CD4-positive, alpha-beta memory T cell (primary cell): ENCODE measurements at places on chromosomes 11 and 22.

GRCh38 chr22:50281957-50282356 is 11.8 kb upstream of the MAPK11 start:
- no peak for DNase-seq
- no peaks in the 10 kb centered on the region for H3K27me3 ChIP-seq
- H3K4me1 ChIP-seq, result no peaks in the 10 kb centered on the region
- H3K27ac ChIP-seq, result no peak overlapping the region

DNA sequence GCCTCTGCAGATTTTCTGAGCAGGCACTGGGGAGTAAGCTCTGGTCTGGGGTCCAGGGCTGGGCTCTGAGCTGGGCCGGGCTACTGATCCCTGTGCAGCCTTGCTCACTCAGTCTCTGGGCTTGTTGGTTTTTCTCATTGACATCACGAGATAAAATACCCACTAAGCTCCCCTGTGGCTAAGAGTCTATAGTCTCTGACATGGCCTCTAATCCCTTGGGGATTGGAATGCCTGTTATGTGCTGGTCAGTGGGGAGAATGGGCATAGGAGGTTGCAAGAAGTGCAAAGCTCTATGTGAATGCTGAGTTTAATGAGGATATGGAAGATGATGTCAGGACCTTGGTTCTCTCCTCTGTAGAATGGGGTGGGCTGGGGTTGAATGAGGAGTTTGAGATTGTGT is 23.3 kb downstream of the ELF5 start:
- H3K27me3 ChIP-seq, result no peaks in the 10 kb centered on the region
- H3K4me3 ChIP-seq, result no peak overlapping the region
- no peaks in the 10 kb centered on the region for H3K36me3 ChIP-seq
- no peak for DNase-seq
- H3K4me1 ChIP-seq, result no peaks in the 10 kb centered on the region

DNA sequence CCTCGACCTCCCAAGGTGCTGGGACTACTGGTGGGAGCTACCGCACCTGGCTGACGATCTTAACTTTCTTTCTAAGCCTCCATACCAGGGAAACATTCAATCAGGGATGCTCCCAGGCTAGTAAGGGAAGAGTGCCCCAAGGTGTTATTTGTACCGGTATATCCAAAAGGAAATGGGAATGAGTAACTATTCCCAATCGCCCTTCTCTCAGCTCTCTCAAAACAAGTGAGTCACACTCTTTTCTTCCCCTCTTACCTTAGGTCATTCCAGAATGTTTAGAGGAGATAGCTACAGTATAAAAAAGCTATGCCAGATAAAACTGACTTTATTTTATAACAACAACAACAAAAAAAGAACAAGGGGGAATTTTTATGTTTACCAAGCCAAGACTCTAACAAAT is 13.7 kb downstream of the DCDC1 start:
- H3K4me3 ChIP-seq, result no peak overlapping the region
- DNase-seq, result no peak
- no peaks in the 10 kb centered on the region for H3K36me3 ChIP-seq
- H3K27ac ChIP-seq, result no peak overlapping the region
- no peaks in the 10 kb centered on the region for H3K27me3 ChIP-seq

DNA sequence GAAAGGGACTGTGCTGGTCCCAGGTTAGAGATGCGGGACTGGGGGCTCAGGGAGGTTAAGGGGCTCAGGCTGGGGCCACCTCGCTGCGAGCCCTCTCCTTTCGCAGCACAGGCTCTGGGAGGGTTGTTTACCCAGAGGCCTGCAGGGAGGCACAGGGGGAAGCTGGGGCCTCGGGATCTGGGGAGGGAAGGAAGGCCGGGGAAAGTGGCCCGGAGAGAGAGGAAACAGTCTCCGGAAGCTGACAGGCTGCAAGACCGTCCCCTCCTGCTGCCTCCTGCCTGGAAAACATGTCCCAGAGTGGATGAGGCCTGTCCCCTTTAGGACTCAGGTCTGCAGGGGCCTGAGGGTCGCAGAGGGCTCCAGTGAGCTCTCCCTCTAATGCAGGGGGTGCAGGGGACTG is 45.4 kb downstream of the MYO7A start:
- no peaks in the 10 kb centered on the region for H3K4me1 ChIP-seq
- no peak for DNase-seq
- H3K27ac ChIP-seq, result no peak overlapping the region
- H3K36me3 ChIP-seq, result no peaks in the 10 kb centered on the region
- no peak overlapping the region for H3K4me3 ChIP-seq

- H3K27me3 ChIP-seq, result no peaks in the 10 kb centered on the region
- no peak overlapping the region for H3K4me3 ChIP-seq
- H3K27ac ChIP-seq, result no peak overlapping the region
- DNase-seq, result no peak
Observed at GRCh38 chr11:29847219-29847618, 169.6 kb downstream of the KCNA4 start.

DNA sequence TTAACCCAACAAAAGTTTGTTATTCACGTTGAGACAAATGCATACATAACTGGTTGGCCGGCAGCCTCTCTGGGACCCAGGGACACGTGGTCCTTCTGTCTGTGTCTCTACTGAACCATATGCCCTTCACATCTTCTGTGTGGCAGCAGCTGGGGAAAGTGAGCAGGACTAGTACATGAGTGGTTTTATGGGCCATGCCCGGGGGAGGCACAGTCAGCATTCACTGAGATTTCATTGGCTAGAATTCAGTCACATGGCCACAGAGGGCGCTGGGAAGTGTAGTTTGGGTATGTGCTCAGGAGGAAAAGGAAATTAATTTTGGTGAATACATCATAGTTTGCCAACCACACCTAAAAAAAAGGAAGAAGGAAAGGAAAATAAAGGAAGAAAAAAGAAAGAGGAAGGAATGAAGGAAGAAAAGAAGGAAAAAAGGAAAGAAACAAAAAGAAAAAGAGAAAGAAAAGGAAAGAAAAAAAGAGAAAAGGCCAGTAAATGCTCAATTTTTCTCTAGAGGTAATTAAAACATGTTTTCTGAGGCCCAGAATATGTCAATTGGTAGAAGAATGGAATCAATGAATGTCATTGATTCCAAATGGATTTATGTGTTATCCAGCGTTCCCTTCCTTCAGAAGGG is 55.9 kb upstream of the KIRREL3 start:
- H3K4me3 ChIP-seq, result no peak overlapping the region
- no peaks in the 10 kb centered on the region for H3K36me3 ChIP-seq
- H3K27me3 ChIP-seq, result no peaks in the 10 kb centered on the region
- no peak for DNase-seq
- no peaks in the 10 kb centered on the region for H3K4me1 ChIP-seq

DNA sequence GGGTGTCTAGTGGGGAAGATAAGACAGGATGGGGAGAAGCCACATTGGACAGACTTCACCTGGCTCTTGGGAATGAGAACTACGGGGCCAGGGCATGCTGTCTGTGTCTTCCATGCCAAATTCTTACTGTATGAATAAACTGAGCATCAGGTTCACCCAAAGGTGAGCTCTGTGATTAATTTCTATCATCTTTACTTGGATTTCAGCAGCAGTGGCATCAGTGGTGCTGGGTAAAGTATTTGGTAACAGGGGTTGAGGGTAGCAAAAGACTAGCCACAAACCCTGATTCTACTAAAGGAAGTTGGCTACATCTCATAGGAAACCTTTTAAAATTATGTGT is 38.8 kb downstream of the IRAG1 start:
- no peak overlapping the region for H3K4me3 ChIP-seq
- no peaks in the 10 kb centered on the region for H3K27me3 ChIP-seq
- DNase-seq, result no peak

DNA sequence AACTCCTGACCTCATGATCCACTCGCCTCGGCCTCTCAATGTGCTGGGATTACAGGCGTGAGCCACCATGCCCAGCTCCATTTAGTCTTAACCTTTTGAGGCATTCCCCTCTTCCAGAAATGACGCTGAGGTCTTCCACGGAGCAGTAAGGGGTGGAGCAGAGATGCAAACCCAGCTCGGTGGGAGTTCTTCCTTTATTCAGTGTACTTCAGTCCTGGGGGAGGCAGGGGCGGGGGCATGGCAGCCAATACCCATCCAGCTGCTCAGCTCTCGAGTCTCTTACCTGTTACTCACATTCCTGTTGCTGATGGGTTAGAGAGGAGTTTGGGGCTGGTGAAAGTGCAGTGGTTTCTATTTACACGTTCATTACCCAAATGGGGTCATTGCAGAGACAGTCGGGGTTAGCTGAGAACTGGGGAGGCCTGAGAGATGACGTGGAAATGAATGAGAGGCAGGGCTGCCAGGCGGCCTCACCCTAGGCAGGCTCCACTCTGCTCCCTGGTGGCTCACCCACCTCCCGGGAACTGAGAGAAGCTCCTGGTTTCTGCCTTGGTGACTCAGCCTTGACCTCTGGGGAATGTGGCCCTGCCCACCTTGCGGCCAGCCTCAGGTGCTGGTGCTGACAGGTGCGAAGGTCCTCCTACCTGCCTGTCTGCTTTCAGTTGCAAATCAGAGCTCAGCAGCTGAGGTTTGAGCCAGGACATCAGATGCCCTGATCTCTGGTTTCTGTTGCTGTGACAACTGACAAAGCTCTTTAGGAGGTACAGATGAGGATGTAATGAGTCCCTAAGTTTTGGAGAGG is 13.4 kb upstream of the ST14 start:
- peaks cover 16% of the 10 kb centered on the region for H3K4me1 ChIP-seq
- DNase-seq, result no peak
- no peak overlapping the region for H3K4me3 ChIP-seq
- no peaks in the 10 kb centered on the region for H3K27me3 ChIP-seq

GRCh38 chr22:46897246-46897623 is 134.8 kb downstream of the TBC1D22A start:
- H3K27me3 ChIP-seq, result no peaks in the 10 kb centered on the region
- H3K4me3 ChIP-seq, result no peak overlapping the region
- H3K4me1 ChIP-seq, result no peaks in the 10 kb centered on the region

GRCh38 chr22:45581549-45582080 is 78.9 kb downstream of the FBLN1 start:
- no peaks in the 10 kb centered on the region for H3K36me3 ChIP-seq
- no peak overlapping the region for H3K27ac ChIP-seq
- no peak overlapping the region for H3K4me3 ChIP-seq
- no peaks in the 10 kb centered on the region for H3K27me3 ChIP-seq
- H3K4me1 ChIP-seq, result peaks cover 18% of the 10 kb centered on the region

GRCh38 chr11:95512177-95512576 is 277.4 kb downstream of the FAM76B start:
- no peak overlapping the region for H3K27ac ChIP-seq
- no peaks in the 10 kb centered on the region for H3K27me3 ChIP-seq
- no peak overlapping the region for H3K4me3 ChIP-seq
- no peaks in the 10 kb centered on the region for H3K4me1 ChIP-seq
- no peaks in the 10 kb centered on the region for H3K36me3 ChIP-seq

DNA sequence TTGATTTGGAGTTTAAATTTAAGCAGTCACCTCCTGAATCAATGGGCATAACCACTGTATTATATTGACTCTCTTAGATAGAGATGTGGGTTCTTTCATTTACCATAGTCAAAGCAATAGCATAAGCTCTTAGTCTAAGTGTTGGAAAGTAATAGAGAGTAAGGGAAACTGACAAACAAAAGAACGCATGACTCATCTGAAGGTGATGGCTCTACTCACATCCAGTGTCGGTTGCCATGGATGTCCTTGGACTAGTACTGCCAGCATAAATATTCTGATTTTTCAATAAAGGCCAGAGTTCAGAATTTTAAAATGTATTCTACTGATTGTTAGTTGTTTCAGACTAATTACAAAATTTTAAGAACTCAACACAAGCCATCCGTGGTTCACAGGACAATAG is 444.9 kb upstream of the DDI1 start:
- no peaks in the 10 kb centered on the region for H3K4me1 ChIP-seq
- DNase-seq, result no peak
- no peak overlapping the region for H3K4me3 ChIP-seq

- DNase-seq, result no peak
- no peaks in the 10 kb centered on the region for H3K4me1 ChIP-seq
- H3K4me3 ChIP-seq, result no peak overlapping the region
- H3K27me3 ChIP-seq, result no peaks in the 10 kb centered on the region
Observed at GRCh38 chr11:103530257-103530656, 421.0 kb downstream of the DYNC2H1 start.

DNA sequence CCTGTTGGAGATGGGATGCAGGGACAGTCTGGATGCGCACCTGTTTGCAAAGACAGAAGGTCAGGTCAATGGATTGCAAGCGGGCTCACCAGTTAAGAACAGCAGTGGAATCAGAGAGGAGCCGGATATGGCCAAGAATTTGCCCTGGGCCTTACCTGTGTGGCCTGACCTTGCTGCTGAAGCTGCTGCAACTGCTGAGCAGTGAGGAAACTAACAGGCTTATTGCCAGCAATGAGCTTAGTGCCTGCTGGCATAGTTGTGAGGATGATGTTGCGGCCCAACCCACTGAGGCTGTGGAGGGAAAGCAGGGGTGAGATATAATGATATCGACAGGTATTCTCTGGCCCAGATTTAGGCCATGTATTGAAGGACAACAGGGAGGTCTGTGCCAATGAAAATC is 30.6 kb downstream of the NFRKB start:
- no peak overlapping the region for H3K4me3 ChIP-seq
- peaks cover 40% of the 10 kb centered on the region for H3K4me1 ChIP-seq
- H3K36me3 ChIP-seq, result peaks cover 37% of the 10 kb centered on the region
- DNase-seq, result no peak
- H3K27me3 ChIP-seq, result no peaks in the 10 kb centered on the region

GRCh38 chr11:5665051-5665570 is 19.8 kb downstream of the TRIM5 start:
- H3K27ac ChIP-seq, result no peak overlapping the region
- no peak overlapping the region for H3K4me3 ChIP-seq
- no peaks in the 10 kb centered on the region for H3K4me1 ChIP-seq
- DNase-seq, result no peak

DNA sequence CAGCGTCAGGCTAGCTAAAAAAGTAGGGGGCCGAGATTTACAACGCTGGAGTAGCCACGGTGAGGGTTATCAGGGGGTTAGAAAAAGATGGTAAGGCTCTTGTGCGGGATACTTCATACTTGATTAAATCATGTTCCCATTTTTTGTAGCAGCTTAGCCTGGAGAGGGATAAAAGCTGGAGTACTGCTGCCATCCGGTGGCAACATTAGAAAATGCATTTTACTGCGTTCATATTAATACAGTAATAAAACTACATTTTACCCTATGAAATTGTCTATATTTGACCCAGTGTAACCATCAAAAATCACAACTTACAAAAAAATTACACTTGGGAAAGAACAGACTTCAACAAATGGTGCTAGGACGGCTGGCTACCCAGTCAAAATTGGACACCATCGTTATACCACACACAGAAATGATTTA is 17.3 kb downstream of the RPUSD4 start:
- no peak for DNase-seq
- no peak overlapping the region for H3K27ac ChIP-seq
- H3K4me3 ChIP-seq, result no peak overlapping the region
- H3K4me1 ChIP-seq, result no peaks in the 10 kb centered on the region
- H3K27me3 ChIP-seq, result no peaks in the 10 kb centered on the region
- peaks cover 23% of the 10 kb centered on the region for H3K36me3 ChIP-seq

GRCh38 chr11:134524201-134524600 is 112.2 kb upstream of the B3GAT1 start:
- no peak overlapping the region for H3K4me3 ChIP-seq
- no peaks in the 10 kb centered on the region for H3K27me3 ChIP-seq
- no peaks in the 10 kb centered on the region for H3K36me3 ChIP-seq
- H3K27ac ChIP-seq, result no peak overlapping the region
